ENCODE measurements at places on chromosomes 2 and 18.

- no peak for DNase-seq
These were observed 25.6 kb downstream of the METTL21A start for GRCh38 chr2:207599636-207600035.

DNA sequence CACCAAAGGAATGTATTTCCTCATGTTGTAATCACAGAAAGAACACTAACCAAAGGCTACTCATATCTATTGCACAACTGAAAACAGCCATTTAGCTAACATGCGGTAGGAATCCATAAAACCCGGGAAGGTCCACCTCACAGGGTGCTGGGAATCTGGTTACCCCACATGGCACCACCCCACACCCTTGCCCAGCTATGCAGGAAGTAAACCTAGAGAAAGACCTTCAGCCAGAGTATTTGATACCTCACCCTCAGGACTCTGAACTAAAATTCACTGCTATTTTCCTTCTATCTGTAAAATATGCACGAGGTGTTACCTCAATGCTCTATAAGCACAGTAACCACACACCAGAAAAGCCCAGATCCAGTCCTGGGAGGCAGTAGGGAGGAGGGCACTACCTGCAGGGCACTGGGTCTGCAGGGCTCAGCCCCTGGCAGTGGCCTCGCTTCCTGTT is 45.8 kb downstream of the PTPN2 start:
- no peak for DNase-seq

GRCh38 chr2:114049826-114050225 is 159.9 kb downstream of the ACTR3 start:
- DNase-seq, result no peak

- DNase-seq, result no peak
These were observed 335.4 kb upstream of the VWC2L start for GRCh38 chr2:214075456-214075855.

DNA sequence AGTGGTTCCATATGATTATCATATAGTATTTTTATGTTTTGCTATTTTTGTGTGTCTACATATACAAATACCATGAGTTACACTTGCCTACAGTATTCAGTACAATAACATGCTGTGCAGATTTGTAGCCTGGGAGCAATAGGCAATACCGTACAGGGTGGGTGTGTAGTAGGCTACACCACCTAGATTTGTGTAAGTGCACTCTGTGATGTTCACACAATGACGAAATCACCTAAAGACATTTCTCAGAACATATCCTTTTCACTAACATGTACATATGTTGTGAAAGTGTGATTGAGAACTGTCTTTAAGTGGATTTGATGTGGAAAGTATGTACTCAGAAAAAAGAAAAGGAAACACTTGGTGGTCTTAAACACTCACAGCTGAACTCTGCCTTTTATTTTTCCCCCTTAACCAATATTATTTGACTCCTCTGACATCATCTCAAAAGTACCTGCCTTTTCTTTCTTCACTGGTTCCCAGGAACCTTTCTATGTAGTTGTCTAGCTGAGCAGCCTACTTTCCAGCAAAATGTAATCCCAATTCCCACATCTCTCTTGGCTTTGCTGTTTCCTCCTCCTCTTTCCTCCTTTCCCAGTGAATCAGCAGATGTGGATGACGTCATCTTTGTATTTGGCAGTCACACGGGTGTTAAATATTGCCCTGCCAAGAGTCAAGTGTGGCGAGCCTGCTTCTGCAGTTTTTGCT is 47.7 kb downstream of the OSBPL6 start:
- no peak for DNase-seq

GRCh38 chr2:20625491-20626391 is 25.2 kb downstream of the HS1BP3 start:
- no peak for DNase-seq

DNA sequence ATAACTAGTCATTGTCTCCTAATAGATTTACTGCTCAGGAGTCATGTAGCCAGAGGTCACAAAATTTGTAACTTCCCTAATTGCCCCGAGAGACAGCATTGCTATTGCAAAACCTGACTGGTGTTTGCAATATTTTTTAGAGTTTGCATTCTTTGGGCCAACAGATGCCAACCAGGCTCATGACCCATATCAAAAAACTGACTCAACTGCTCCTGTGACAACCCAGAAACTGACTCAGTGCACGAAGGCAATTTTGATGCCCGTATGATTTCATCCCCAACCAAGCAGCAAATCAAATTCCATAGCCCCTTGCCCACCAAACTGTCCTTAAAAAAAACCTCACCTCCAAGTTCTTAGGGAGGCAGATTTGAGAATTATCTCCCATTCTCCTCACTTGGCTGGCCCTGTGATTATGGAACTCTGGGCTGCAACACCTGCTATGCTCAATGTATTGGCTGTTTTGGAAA is 951.3 kb downstream of the TSN start:
- no peak for DNase-seq

- DNase-seq, result no peak
These were observed 167.2 kb downstream of the NUP35 start for GRCh38 chr2:183291436-183291835.

DNA sequence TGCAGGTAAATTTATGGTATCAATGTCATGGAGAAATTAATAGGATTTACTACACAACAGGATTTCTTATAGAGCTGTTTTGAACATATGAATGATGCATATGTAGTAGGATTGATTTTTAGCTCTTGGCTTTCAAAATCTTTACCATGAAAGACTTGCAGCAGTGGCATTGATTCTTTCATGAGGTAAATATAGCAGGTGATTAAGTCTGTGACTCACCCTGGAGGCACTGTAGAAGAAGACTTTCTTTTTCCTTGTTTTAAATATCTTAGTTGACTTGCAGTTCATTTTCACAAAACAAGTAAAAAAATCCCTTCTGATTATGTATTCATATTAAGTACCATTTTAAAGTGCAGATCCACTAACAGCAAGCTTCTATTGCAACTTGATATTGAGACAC is 463.0 kb downstream of the FBXO15 start:
- no peak for DNase-seq

GRCh38 chr2:134728163-134728562 is 9.4 kb upstream of the TMEM163 start:
- DNase-seq, result no peak

DNA sequence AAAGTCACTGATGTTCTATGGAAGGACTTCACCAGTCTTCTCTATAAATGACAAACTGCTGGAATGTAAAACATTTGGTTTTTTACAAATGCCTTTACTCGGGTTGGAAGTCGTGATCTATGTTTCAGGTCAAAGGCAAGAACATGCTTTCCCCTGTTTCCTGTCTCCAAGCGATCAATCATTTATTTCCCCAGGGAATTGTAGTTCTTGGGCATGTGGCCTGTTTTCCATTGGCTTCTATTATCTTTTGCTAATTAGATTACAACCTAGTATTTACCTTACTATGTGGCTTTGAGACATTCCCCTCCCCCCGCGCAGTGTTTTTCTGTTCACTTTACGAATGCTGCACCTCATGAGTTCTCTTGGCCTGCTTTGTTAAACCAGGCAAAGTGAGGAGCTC is 684.2 kb downstream of the EPHA4 start:
- no peak for DNase-seq

GRCh38 chr2:27509326-27509725 is 12.7 kb downstream of the GCKR start:
- DNase-seq, result no peak

GRCh38 chr2:127177617-127178263 is 42.4 kb downstream of the CYP27C1 start:
- DNase-seq, result no peak

GRCh38 chr2:119218478-119219064 is 5.1 kb upstream of the STEAP3 start:
- DNase-seq, result no peak

- DNase-seq, result no peak
These were observed 25.2 kb downstream of the TRABD2A start for GRCh38 chr2:84855731-84856130.

DNA sequence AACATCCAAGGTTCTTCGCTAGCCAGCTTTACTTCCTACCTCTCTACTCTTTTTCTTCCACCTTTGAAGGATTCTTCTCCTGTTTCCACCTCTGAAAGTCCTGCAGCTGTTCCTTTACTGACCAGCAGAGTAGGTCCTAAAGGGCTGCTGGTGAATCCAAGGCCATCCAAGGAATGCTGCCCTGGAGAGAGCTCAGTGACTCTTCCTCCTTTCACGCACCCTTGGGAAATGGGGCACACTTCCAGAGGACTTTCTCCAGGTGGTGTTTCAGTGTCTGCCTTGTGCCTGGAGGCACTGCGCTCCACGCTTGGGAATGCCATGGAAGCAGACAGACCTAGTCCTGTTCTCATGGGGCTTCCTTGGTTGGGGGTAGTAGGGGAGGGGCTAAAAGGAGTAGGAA is 45.4 kb downstream of the SLC16A14 start:
- DNase-seq, result no peak

- no peak for DNase-seq
These were observed 25.9 kb downstream of the UBR3 start for GRCh38 chr2:169853041-169853668.

GRCh38 chr2:174568425-174568824 is 29.2 kb downstream of the WIPF1 start:
- DNase-seq, result no peak

DNA sequence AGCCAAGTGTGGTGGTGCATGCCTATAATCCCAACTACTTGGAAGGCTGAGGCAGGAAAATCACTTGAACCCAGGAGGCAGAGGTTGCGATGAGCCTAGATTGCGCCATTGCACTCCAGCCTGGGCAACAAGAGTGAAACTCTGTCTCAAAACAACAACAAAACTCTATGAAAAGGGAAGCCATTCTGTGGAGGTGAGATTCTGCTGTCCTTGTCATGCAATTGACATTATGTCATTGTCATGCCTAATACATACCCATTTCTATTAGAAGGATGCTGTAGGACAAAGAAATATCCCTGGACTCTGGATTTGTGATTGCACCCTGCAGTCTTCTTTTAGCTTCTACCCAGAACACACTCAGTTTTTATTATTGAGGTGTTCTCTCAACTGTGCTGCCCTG is 8.6 kb downstream of the RASGRP3 start:
- no peak for DNase-seq

DNA sequence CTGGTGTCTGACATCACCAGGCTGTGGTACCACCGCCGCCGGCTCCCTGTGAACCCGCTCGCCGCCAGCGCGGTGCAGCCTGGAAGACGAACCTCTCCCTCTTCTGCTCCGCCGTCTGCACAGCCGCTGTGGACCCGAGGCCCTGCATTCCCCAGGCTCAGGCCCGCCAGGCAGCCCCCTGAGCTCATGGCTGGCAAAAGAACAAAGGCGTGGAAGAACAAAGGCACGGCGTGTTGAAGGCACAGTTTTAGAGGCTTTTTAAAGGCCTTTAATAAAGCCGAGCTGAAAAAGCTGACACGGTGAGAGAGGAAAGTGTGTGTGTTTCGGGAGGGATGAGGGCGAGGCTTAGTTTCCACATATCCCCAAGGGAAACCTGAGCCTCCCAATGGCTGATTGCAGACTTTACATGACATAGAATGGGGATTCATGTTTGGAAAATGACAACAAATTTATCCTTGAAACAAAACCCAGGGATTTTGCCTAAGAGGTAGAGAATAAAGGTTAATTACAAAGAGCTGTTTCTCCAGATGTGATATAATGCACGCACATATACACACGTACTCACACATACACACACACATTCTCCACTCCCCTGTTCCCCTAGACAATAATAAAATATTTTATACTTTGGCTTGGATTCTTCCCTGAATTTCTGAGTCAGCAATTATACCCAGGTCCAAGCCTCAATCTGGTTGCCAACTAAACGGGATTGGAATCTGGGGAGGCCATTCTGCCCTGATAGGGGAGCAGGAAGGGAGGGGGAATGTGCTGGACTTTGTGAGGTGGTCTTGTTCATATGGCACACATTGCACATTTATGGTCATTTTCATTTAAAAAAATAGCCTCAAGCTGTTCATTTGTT is 39.7 kb downstream of the RFX8 start:
- DNase-seq, result no peak

GRCh38 chr2:41698678-41699422 is 349.0 kb upstream of the PKDCC start:
- DNase-seq, result no peak

- no peak for DNase-seq
These were observed 45.2 kb downstream of the MYCN start for GRCh38 chr2:15985531-15985930.

DNA sequence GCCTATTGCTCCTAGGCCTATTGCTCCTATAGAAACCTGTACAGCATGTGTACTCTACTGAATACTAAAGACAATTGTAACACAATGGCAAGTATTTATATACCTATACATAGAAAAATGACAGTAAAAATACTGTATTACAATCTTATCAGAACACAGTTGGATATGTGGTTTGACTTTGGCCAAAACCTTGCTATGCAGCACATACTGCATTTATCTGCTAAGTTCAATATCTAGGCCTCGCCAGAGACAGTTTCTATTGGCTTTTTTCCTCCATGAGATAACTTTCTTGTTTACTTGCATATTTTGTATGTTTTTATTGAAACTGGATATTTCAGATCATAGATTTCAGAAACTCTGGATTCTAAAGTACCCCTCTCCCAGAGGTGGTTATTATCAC is 19.3 kb upstream of the TMEM87B start:
- no peak for DNase-seq

DNA sequence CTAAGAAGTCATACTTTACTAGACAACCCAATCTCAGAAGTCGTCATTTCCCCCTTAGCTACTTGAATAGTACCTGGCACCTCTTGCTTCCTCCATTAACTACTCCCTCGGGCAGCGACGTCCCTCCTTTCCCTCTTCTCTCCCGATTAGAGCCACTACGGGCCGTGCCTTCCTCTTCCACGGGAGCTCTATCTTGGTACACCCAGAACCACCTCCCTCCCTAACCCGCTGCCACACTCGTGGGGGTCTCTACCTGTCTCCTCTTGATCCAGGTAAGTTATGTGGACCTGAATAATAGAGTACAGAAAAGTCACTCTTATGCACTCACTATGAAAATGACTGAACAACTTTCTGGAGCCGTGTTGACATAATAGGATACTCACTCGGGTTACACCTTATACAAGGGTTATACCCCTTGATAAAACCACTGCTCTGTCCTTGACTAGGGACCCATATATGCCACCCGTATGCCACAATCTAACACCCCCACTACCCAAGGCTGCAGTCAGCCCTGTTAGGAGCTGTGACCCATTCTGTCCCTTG is 595 bp upstream of the HDHD2 start:
- DNase-seq, result no peak

- DNase-seq, result no peak
These were observed 97.0 kb upstream of the PTPRM start for GRCh38 chr18:7470101-7470500.

GRCh38 chr2:109345653-109346480 is 216.9 kb downstream of the SH3RF3 start:
- DNase-seq, result no peak

GRCh38 chr2:84534225-84534624 is 17.9 kb downstream of the DNAH6 start:
- no peak for DNase-seq

DNA sequence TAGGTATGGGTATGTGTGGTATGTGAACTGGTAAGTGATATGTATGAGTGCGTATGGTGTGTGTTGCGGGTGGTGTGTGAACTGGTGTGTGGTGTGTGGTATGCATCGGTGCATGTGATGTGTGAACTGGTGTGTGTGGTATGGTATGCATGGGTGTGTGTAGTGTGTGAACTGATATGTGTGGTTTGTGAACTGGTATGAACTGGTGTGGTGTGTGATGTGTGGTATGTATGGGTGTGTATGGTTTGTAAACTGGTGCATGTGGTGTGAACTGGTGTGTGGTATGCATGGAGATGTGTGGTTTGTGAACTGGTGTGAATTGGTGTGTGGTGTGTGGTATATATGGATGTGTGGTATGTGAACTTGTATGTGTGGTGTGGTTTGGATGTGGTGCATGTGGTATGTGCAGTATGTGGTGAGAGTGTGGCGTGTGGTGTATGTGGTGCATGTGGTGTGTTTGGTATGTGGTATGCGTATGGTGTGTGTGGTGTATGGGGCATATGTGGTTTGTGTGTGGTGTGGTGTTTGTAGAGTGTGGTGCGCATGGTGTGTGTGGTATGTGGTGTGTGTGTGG is 208.9 kb upstream of the TNP1 start:
- no peak for DNase-seq

Data from stimulated activated CD4-positive, alpha-beta T cell treated with anti-CD3 and anti-CD28 coated beads, TNF-alpha, amount 100 ng/mL, for 4 hours (primary cell).